NCI-H526 treated with DMSO at 0.1 percent for 48 hours (cell line): ENCODE measurements at places on chromosomes 13 and 19.

DNA sequence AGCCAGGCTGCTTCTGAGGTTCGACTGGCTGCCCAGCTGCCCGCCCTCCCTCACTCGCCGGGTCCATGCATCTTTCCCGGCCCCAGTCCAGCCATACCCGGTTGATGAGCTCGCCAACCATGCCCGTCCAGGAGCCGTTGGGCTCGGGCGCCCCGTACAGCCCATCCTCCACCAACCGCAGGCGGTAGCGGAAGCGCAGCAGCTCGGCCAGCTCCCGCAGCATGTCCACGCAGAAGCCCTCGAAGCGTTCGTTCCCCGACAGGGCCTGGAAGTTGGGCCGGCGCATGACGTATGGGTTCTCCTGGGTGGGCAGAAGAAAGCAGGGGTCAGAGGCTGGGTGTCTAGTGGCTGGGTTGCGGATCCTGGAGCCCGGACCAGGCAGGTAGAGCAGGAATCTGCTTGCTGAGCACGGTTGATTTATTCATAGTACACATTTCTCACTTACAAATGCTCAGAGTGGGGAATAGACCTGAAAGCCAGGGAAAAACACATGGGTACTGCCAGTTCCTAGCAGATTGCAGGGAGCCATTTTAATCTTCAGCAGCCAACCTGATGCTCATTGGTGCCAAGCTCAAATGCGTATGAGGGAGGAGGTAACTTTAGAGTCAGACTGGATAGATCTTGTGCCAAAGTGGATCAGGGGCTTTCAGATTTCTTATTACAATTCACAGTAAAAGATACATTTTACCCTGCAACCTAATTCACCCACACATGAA is 27.4 kb downstream of the GRIK5 start:
- DNase-seq: no peak

DNA sequence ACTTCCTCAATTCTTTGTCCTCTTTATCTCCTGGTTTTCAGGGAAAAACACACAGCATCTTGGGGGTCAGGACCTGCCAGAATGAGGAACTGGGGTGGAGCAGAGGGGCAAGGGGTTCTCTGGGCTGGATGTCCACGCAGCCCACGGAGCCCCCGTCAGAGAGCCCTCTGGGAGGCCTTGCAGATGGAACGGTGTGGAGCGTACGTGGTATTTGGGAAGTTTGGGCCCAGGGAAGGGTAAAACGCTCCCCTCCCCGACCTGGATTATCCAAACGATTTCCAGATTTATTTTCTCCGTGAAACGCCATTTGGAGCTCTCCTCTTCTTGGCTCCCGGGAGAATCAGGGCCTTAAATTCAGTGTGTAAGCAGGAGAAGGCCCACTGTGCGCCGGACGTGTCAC is 51.7 kb upstream of the ZNF536 start:
- DNase-seq: no peak

- DNase-seq: no peak
Measured at GRCh38 chr19:31583148-31583547, 233.9 kb upstream of the TSHZ3 start.

DNA sequence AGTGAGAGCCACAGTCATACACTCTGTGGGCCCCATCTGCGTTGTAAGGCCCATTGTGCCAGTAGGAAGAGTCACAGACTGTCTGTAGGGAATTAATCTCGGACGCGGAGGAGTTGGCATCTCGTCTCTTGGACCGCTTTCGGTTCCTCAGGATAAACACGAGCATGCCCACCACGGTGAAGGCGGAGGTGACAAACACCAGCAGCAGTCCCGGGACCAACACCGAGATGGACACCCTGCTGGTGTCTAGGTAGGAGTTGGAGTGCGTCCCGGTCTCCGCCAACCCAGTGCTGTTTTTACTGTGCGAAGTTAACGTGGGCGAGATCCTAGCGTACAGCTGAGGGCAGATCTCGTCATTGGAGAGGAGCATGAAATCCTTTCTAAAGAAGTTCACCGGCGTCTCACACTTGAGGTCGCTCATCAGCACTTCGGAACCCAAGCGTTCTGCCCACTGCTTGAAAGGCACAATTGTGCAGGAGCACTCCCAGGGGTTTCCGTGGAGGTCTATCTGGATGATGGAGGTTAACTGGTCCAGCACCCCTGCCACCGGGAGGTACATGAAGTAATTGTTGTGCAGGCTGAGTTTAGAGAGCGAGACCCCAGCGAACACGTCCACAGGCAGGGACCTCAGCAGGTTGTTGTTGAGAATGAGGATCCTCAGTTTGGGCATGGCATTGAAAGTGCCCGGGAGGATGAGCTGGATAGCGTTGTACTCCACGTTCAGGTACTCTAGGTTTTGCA is 2.7 kb downstream of the SLITRK1 start:
- DNase-seq: no peak

DNA sequence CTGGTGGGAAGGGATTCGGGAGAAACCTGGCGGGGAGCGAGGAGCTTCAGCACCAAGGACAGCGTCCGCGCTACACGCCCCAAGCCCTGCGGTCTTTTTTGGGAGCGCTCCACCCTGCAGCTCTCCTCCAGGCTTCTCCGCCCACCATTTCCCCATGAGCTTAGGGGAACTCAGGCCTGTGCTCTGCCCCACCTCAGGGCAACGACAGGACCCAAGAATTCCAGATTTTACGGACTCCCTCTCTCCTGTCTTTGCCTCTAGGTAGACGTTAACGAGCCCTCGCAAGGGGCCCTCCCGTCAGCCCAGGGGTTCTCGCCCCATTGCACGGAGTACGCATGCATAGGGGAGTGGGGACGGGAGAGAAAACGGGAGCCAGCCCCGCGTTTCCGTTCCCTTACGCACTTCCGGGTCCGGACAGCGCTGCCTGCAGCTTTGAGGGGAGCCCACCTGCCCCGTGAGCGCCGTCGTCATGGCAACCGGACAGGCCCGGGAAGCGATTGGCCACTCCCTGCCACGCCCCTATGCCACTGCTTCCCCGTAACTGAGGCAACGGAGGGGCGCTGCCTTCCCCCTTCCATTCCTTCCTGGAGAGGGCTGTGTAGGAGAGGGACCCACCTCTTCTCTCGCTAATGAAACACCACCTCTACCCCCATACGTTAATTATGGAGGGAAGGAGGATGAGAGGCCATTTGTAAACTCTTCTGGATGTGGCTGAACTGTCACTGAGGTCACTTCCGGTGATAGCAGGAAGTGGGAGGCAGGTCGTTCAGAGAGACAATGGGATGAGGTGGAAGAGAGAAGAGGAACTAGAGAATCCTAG is 20.8 kb downstream of the NOVA2 start:
- DNase-seq: no peak

DNA sequence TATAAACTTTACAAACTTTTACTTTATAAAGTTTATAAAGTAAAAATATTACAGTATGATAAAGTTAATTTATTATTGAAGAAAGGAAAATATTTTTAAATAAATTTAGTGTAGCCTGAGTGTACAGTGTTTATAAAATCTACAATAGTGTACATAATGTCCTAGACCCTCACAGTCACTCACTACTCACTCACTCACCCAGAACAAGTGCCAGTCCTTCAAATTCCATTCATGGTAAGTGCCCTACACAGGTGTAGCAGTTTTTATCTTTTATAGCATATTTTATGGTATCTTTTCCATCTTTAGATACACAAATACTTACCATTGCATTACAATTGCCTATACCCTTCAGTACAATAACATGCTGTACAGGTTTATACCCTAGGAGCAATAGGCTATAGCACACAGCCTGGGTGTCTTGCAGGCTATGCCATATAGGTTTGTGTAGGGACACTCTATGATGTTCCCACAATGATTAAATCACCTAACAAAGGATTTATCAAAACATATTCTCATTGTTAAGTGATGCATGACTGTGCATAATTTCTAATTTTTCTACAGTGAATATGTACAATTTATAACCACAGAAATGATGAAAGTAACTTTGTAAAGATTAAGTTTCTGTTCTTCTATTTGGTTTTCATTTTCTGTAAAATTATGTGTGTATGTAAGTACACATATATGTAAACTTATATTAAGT is 98.0 kb downstream of the SPRY2 start:
- no peak for DNase-seq

DNA sequence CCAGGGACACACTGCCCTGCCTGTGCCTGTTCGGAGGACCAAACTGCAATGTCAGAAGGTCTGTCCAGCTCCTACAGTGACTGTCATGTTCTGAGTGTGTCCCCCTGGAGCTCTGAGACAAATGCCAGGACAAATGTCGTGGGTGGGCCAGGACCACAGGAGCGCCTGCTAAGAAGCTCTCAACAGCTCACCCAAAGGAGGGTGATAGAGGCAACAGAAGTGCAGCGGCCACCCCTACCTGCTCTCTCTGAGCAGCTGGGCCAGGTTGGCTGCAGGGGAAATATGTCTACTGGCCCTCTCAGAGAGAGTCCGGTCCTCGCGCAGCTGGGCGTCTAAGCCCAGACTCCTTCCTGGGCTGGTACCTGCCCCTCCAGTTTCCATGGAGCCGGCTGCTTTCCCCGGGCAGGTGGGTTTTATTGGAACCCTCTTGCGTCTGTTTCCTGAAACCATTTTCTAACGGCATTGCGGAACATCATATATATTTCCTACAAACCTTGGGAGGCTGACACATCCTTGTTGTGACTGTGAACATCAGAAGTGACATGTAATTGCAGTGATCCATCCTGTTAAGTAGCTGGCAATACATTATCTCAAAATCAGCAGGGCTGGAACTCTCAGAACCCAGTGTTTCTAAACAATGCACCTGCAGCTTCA is 78.1 kb downstream of the CHST8 start:
- DNase-seq: no peak

DNA sequence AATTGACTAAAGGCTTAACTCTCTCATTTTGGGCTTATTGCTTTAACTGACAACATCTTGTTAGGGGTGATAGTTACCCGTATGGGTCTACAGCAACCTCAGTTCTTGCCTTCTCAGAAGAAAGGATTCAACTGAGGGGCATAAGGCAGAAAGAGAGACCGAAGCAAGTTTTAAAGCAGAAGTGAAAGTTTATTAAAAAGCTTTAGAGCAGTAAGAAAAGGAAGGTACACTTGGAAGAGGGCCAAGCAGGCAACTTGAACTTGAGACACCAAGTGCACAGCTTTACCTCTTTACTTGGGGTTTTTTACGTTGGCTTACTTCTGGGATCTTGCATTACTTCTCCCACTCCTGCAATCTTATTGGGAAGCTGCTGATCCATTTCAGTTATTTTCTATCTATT is 246.9 kb upstream of the PRR20A start:
- DNase-seq: no peak
